ENCODE measurements at places on chromosomes 13 and 19.

DNA sequence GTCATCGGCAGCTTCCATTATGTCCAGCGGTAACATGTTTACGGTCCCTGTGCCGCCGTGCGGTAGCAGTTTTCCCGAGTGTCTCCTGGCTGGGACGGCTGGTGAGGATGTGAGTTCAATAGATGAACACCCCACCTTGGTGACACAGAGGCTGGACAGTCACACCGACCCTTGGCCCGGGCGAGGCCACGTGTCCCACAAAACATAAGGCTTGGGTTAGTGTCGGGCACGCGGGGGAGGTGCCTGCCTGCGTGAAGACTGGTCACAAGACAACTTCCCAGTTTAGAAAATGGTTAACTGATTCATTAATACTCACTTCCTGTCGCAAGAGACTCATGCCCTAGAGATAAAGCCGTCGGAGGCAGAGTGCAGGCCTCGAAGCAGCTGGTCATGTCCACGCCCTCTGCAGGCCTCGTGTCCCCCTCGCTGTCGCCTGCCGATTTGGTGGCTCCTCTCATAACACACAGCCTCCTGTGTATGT, 17.2 kb downstream of the RASA3 start:
- no peak for DNase-seq

DNA sequence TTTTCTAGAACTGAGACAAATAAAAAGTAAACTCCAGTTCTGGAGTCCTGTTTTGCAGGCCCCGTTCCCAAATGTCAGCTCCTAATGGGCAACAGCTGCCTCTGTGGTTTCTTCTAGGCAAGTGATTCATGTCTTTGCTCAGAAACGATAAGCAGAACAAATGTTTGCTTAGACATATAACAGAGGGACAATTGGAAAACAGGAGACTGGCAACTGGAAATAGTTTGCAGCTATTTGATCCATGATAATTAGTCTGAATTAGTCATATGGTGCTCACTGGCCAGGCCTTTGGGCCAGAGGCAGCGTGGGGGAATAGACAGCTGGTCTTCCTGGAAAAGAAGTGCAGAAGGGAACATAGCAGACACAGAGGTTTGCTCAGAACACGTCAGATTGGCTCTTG, 29.2 kb upstream of the TSHZ3 start:
- DNase-seq, result no peak

- no peak for DNase-seq
Observed at GRCh38 chr19:45294291-45295029, 28.2 kb downstream of the CKM start.

DNA sequence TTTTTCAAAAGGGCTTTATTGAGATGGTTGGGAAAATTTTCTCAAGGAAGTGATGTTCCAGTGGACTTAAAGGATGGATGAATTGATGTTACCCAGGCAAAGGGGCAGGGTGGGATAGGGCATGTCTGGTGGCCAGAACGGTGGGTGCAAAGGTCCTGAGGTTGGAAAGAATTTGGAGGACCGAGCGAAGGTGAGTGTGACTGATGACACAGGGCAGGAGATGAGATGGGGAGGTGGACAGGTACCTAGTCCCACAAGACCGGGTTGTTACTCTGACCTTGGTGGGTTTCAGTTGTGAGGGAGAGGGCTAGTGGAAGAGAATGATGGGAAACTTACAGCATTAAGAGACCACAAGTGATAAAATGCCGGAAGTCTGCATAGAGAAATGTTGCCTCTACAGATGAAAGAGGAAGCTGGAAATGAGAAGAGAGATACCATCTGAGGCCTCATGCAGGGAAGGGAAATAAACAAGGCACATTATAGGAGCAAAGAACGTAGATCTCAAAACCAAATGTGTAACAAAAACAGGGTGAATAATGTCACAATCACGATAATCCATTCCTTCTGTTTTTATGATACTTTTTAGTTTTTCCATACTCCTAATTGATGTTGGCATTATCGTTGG, 4.5 kb downstream of the ADGRE1 start:
- no peak for DNase-seq

DNA sequence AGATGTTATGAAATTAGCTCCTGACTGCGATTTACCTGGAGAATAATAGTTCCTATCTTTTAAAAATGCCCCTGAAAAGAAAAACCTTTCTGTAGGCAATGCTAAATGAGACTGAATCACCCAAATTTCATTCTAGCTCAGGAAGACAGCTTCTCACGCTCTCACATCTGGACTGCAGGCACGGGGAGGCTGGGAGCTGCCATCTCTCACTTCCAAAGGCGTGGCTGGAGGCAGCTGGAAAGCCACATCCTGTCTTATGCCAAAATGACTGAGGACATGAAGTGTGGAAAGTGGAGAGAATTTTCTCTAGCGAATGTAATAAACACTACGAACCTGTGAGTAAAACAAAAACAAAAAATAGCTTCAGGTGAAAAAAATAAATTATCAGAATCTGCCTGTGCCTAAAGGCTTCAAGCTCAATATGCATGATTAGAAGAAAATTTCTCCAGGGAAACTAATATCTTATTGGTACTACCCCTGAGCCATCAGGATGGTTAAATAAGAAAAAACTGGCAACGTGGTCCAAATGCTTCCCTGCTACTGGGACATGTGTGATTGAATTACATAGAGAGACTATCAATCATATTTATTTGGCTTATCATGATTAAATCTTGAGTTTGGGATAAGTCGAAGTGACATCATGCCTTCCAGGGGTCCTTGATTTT, 58.1 kb upstream of the UBL3 start:
- no peak for DNase-seq

DNA sequence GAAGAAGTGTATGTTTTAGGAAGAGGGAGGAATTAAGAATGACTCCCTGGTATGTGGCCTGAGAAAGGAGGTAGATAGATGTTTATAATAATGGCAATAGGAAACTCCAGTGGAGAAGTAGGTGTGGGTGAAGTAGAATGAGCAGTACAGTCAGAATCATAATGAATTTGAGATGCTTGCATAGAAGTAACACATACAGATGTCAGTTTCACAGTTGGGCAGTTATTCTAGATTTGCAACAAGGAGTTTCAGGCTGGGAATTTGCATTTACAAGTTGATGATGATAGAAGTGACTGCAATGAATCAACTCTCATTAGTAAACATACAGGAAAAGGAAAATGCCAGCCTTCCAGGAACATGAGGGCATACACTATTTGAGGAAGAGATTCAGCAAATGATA, 149.0 kb downstream of the SLITRK1 start:
- DNase-seq, result no peak

DNA sequence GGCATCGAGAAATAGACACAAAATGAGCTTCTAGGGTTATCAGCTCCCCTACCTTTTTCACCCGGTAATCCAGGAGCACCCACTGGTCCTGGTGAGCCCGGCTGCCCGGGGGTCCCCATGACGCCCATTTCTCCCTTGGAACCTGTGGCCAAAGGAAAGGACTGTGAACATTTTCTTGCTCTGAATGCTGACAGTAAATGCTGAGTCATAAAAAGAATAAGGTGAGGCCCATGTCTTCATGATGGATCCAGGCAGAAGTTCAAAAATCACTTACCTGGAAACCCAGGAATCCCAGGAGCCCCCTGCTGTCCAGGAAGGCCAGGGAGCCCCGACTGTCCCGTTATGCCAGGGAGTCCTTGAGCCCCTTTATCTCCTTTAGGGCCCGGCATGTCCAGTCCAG, 129.2 kb downstream of the COL4A1 start:
- DNase-seq, result no peak

GRCh38 chr13:39692660-39693438, 37.4 kb downstream of the COG6 start:
- no peak for DNase-seq

DNA sequence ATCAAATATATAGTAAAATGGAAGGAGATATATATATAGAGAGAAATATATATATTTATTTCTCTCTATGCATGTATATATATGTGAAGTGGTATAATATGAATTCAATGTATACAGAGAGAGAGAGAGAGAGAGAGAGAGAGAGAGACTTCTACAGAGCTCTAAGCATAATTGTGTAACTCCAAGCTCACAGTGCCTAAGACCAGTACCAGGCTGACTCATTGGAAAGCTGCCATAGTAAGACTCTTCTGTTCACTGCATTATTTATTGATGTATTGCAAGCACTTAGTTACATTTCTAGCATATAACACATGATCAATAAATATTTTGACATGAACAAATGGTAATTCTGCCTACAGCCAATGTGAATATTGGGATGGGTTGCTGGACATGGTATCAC, 1734.7 kb downstream of the SLITRK1 start:
- DNase-seq, result no peak

DNA sequence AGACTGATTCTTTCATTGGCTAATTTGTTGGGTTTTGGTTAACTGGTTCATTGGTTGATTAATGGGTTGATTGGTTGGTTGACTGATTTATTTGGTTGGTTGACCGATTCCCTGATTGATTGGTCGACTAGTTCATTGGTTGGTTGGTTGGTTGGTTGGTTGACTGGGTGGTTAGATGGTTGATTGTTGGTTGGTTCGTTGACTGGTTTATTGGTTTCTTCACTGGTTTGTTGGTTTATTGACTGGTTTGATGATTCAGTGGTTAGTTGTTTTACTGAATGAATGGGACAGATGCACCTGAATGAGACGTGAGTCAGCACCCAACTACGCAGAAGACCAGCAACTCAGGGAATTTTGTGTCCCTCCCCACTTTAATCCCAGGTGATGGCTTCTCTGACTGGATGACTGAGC, 2.7 kb upstream of the NUP62 start:
- DNase-seq, result no peak

DNA sequence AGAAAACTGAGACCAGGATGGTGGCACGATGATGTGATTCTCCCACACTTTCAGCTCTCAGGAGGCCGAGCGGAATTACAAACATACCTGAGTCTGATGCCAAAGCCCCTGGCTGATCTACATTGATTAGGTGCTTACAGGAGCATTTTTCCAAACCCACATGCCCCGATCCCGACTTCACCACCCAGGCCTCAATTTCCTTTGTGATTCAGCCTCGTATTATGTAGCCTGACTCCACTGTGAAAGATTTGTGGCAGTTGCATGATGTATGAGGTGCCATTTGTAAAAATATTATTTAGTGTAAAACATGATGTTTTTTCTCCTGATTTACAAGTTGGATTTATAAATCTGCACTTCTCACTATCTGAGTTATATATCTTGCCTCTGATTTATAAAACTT, 118.0 kb downstream of the TSHZ3 start:
- no peak for DNase-seq

- no peak for DNase-seq
Observed at GRCh38 chr19:17170538-17171297, 44.4 kb upstream of the USE1 start.

- DNase-seq, result peak; percentile 66
Observed at GRCh38 chr19:14031719-14032480, at the start of gene IL27RA. TSS of gene IL27RA (plus strand) at chr19:14031762. CDS start at chr19:14031873, 111 bp downstream.
